ENCODE measurements at places on chromosomes 2 and 18.

GRCh38 chr2:42711896-42712295 lies 52.0 kb downstream of the OXER1 start:
- no peak for DNase-seq

DNA sequence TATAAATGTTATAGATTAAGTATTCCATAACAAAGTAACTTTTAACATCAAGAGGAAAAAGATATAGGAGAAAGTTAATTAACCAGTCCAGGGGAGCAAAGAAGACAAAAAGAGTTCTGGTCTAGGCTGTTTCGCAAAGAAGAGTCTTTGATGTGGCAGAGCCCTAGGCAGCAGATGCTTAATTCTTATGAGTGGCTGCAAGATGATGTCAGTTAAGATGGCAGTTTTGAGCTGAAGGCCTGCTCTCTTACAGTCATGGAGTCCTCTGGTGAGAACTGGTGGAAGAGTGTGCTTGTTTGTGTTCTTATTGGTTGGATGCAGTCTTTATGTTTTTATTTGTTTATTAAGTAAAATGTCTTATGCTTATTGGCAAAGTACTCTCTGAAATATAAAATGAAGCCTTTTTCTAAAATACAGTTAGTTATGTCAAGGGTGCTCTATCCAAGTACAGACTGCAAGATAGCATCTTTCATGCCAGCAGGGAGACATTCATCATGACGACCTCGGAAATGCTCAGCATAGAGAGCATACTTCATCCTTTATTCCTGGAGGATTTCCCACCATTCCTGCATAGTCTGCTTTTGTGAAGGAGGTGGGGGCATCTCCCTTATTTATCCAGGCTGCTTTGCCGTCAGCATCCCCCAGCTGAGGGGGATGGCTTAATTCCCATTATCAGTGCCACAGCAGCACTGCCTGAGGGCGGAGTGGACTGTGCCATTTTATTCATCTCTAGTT lies 38.9 kb upstream of the SERPINE2 start:
- DNase-seq, result no peak

DNA sequence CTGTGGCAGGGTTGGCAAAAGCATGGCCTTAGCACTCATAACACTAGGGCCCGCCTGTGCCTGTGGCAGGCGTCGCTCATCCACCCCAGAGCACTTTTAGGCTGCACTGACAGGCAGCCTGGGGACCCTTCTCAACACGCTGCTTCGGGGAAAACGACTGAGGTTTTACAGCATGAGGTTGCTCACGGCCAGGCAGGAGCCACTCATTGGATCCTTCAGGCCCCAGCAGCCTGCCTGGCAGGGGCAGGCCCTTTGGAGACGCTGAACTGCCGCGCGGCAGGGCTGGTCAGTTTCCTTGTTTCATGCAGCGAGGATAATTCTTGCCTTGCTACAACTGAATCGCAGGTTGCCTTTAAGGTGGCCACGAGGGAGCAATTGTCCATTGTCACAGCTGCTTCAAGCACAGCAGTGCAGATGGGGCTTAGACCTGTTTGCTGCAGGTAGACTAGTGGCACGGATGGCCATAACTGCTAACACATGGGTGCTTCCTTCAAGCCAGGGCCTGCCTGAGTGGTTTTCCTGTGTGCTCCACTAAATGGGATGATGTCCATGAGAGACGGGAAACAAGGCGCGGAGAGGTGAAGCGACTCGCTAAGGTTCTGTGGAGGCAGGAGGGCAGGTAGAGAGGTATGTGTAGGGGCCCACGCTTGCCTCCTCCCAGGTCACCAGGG lies 49.9 kb upstream of the HS6ST1 start:
- no peak for DNase-seq

- DNase-seq, result no peak
These were observed 160.6 kb upstream of the SMAD7 start for GRCh38 chr18:49111191-49111988.

DNA sequence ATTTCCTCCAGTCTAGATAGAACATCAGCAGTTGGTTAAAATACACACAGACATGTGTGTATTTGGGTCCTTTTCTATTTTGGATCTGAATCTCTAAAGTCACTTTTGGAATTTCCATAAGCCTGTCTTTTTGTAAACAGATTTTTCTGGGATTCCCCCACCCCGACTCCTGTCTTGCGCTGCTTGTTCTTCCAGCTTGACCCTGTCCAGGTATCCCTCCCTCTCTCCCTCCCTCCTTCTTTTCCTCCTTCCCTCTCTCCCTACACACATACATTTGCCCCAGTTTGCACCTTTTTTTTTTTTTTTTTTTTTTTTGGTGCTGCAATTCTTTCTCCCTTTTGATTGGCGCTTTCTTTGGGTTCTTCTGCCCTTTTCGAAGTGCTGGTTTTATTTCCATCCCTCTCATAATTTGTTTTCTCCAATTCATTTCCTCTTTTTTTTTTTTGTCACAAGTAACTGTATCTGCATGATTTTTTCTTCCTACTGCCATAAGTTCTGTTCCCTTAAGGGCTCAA lies 114.8 kb upstream of the SERTAD2 start:
- DNase-seq, result no peak
